Anterior cingulate cortex (tissue), 58 donors: ENCODE measurements at places on chromosomes 4 and X.

DNA sequence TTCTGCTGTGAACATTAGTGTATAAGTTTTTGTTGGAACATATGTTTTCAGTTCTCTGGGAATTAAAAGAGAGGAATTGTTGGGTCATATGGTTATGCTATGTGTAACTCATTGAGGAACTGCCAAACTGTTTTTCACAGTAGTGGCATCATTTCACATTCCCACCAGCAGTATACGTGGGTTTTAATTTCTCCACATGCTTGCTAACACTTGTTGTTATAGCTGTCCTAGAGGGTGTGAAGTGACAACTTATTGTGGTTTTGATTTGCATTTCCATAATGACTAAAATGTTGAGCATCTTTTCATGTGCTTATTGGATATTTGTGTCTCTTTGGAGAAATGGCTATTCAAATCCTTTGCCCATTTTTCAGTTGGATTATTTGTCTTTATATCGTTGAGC is 13.7 kb downstream of the APELA start:
- DNase-seq = no peak

GRCh38 chrX:109782994-109783700 is 50.1 kb upstream of the ACSL4 start:
- no peak for DNase-seq

DNA sequence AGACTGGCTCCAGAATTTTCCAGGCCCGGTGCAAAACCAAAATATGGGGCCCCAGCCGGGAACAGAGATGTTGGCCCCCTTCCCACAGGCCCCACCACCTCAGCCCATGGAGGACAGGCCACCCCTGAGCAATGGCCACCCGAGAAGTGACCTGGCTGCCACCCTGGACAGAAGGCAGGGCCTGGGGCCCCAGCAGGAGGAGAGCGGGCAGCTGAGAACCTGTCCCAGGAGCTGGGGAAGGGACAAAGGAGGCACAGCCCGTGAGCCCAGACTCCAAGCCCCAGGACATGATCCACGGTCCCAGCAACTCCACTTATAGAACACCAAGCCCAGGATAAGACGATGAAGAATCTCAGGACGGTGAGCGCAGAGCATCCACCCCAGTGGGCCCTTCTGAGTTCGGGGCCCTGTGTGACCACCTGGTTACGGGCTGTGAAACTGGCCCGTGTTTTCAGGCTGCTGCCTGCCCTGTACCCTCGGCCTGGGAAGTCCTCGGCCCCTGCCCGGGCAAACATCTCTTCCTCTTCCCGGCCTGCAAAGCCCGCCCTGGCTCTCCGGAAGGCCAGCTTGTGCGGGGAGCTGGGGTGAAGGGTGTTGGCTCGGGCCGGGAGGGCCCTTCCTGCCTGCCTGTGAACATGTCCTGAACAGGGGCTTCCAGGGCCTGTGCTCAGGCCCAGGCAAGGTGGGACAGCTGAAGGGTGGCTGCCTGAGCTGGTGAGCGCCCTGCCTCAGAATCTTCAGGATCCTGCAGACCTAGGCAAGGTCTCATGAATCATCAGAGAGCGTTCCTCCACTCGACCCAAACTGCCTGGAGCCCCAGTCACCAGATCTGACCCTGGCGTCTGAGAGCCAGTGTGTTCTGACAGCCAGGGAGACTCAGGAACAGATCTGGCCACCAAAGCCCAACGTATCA is 47.0 kb upstream of the MAN2B2 start:
- DNase-seq = no peak

GRCh38 chrX:125003746-125004446 is 315.8 kb upstream of the TEX13C start:
- no peak for DNase-seq

DNA sequence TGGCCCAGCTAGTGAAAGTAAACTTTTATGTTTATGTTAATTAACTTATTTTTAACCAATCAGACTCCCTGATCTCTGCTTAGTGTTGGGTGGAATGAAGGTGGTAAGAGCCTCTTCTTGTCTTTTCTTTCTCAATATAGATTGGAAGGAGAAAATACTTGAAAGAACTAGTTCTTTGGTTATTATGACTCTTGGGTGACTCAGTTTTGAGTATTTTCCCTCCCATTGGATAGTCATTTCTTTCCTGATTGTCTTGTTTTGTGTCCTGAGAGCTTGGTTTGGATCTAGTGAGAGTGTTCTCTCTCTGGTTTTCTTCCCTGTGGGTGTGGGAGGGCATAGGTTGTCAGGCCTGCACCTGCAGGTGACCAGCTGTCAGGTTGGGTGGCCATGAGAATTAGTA is 172.0 kb upstream of the GLRA2 start:
- no peak for DNase-seq

GRCh38 chrX:30570505-30570904 is 7.1 kb downstream of the TASL start:
- DNase-seq = no peak

DNA sequence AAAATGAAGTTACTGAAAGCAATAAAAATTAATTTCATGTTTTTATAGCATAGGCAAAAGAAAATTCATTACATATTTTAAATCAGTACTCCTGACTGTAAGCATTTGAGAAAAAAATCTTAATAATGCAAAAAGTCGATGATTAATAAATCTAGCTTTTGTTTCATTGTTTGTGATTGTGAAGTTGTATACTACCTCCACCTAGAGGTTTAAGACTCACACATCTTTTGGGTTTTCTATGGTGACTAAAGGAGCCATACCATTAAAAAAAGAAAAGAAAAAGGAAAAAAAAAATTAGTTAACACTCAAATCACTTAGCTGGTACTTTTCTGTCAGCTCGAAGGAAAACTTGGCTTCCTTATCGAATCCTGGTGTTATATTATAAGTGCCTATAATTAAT is 2.0 kb downstream of the GABRA2 start:
- no peak for DNase-seq

GRCh38 chrX:111047575-111047974 is 48.4 kb upstream of the PAK3 start:
- DNase-seq = no peak

DNA sequence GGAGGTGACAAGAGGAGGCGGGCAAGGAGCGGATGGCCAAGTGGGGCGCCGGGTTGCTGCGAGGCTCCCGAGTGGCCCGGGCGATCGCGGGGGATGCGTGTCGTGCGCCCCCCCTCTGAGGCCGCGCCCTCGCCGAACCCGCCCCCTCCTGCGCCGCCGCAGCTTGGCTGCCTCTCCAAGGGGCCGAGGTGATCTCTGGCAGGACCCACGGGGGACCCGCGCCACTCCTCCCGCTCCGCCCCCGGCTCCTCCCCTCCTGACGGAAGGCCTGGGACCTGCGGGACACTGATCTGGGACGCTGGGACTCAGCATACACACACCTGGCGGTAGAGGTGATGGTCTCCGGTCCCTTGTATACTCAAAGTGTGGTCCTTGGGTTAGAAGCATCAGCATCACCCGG is 21.9 kb upstream of the FAM47C start:
- DNase-seq = no peak

- no peak for DNase-seq
These were observed 142.2 kb downstream of the AMMECR1 start for GRCh38 chrX:110175696-110176095.

- no peak for DNase-seq
These were observed 24.4 kb downstream of the PLAC1 start for GRCh38 chrX:134633832-134634231.

DNA sequence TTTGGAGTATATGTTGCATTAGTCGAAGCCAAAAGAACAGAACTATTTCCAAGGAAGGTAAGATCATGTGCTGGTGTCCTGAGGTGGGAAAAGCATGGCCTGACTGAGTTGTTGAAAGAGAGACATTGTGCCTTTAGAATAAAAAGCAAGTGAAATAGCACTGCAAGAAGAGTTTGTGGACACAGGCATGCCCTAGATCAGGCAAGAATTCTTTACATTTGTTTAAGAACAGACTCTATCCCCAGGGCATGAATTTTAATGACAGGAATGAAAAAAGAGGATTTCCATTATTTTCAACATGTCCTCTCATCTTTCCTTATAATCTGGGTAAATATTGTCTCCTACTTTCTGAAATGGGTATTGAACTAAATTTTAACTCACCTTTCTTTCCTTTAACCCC is 516.2 kb upstream of the GALNT7 start:
- DNase-seq = no peak

DNA sequence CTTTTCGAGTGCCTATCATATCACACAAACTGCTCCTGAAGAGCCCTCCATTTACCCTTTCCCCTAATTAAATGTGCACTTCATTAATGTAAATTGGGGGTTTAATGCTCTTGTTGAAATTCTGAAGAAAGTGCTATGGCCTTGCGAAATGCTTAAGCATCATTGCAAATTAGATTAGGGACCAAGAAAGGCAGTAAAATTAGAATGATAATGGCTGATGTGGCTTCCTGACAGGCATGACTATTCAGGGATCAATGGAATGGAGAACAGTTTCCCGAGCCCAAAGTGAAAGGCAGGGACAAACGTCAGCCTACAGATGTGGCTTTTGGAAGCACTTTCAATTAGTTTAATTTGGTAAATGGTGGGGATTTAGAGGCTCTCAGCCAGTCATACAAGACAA is 120.1 kb downstream of the NKX6-1 start:
- DNase-seq = no peak

- DNase-seq = no peak
These were observed 671.7 kb upstream of the NR3C2 start for GRCh38 chr4:149113804-149114430.

DNA sequence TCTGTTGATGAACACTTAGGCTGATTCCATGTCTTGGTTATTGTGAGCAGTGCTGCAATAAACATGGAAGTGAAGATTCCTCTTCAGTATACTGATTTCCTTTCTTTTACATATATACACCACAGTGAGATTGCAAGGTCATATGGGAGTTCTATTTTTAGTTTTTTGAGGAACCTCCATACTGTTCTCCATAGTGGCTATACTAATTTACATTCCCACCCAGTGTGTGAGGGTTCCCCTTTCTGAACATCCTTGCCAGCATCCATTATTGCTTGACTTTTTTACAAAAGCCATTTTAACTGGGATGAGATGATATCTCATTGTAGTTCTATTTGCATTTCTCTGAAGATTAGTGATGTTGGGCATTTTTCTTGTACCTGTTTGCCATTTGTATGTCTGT is 80.5 kb upstream of the GALNT7 start:
- no peak for DNase-seq

DNA sequence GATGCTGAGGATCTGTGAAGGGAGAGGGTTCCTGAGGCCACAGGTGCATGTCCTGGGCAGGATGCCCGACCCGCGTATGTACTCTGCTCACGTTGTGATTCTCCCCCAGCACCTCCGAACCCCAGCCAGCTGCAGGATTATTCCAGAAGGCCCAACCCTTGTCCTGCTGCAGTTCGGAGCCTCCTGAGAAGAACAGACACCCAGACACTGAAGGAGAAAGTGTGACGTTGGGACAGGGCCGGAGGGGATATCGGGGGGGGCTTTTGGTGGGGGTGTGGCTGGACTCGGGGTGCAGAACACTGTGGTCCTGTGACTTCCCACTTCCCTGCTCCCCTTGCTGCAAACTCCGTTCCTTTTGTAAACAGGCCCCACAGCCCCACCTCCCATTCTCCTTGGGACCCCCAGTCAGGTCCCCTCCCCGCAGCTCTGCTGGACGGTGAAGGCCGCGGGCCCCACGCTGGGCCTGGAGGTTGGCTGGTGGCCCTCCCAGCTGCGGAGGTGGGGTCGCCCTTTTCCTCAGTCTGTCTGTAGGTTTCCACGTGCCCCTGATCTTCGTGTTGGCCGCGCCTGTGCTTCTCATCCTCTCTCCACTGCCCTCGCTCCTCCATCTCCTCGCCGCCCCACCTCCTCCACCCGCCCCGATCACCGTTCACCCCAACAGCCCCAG is 83.0 kb upstream of the ADRA2C start:
- DNase-seq = no peak

GRCh38 chrX:50827996-50828395 is 14.0 kb upstream of the SHROOM4 start:
- DNase-seq = no peak

GRCh38 chrX:41137589-41137988 is 52.3 kb downstream of the USP9X start:
- no peak for DNase-seq
